ENCODE measurements at places on chromosomes 1 and 21.
A peak's percentile ranks its signal among the peaks of the same experiment; 100 is the strongest.

- DNase-seq: peak; percentile 97
These were observed 203.0 kb downstream of the TOMM20 start for GRCh38 chr1:234925440-234926263.

DNA sequence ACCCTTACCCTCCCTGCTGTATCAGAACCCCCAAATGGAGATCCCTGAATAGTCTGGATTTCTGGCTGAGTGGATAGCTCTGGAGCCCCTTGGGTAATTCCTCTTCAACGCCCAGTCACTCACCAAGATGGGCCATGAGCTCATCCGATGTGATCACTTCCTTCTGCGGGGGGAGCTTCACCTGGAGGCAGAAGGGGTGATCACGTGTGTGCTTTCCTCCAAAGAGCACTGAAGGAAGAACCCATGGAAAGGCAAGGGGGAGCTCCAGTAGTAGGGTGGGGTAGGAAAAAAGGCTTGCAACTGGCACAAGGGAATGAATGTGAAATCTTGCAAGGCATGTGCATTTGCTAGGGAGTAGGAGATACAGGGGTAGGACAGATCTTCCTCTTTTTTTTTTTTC lies 5.1 kb downstream of the MINDY1 start:
- DNase-seq: no peak

DNA sequence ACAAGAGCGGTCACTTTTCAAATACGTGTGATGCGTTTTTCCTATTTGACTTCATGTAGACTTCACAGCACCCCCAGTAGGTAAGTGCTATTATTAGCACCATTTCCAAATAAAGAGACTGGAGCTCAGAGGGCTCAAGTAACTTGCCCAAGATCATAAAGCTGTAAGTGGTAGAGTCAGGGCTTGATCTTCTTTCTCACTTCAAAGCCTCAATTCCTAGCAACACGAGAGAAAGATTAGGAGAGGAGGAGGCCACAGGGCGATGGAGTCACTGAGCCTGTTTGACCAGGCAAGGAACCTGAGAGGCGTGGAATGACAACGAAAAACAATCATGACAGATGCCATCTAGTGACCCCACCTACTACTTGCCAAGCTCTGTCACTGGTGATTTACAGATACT lies 181.0 kb downstream of the FOXD2 start:
- DNase-seq: no peak

- DNase-seq: peak; percentile 72
These were observed 890 bp downstream of the GJC2 start for GRCh38 chr1:228150461-228151179.

GRCh38 chr1:71785450-71785849 lies 496.9 kb downstream of the NEGR1 start:
- no peak for DNase-seq

DNA sequence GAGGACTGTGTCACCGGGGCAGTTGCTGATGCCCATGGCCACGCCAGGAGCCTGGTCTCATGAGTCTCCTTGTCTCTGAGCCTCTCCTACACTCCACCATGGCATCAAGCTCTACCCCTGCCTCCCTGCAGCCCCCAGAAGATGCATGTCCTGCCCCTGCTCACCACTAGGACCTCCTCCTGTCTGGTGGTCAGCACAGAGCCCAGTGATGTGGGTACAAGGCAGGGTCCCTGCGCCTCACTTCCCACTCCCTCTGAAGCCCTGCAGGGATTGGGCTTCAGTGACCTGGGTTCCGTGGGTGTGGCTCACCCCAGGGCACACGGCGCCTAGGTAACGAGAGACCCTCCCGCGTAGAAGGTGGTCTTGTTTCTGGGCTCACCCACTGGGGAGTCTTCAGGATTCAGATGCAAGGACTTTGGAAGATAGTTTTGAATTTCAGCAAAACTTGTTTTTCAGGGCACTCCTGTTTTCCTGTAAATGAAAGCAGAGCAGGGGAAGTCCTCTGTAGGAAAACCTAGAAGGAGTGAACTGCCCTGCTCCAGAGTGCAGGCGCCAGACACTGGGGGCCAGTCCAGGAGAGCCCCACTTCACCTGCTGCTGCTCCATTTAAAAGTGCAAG lies 2.8 kb downstream of the COL18A1 start:
- no peak for DNase-seq

DNA sequence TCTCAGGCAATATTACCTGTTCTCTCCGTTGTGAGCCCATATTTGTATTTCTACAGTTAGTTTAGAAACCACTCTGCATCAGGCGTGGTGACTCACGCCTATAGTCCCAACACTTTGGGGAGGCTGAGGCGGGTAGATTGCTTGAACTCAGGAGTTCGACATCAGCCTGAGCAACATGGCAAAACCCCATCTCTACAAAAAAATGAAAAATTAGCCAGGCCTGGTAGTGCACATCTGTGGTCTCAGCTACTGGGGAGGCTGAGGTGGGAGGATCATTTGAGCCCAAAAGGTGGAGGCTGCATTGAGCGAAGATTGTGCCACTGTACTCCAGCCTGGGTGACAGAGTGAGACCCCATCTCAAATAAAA lies 19.7 kb upstream of the ID3 start:
- DNase-seq: no peak

DNA sequence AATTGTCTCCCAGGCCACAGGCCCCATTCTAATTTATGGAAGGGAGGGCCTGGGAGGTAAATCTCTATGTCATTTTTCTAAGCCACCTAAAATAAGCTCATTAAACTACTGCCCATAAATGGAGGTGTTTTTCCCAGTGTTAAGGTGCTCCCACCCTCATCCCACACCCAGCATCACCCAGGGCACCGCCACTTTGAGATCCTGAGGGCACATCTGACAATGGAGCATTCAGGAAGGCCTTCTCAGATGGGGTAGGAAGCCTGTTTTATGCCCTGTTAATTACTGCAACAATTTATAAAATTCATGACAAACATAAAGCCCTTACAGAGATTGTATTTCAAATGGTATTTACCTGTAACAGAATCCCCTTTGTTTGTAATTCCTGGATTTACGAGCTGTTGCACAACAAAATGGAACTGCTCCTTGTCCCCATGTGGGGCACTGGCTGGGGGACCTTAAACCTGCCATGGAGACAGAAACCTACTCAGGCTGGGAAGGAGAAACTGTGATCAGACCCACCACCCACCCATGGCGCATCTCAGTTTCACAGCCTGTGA lies 319.5 kb upstream of the USP24 start:
- no peak for DNase-seq

DNA sequence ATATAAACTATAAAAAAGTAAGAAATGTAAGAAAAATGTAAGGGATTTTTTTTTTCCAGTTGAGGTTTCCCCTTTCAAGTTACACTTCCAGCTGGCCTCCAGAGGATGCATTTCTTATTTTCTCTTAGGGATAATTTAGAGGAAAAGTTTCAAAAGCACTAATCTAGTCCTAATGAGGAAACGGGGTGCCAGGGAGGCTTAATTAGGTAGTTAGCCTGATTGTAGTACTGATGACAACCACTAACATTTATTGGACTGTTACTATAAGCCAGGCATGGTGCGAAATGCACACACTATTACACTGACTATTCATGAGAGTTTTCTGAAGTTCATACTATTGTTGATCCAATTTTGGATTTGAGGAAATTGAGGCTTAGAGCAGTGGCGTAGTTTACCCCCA lies 290.8 kb upstream of the FMN2 start:
- DNase-seq: no peak

- peak; percentile 25 for DNase-seq
These were observed 30.1 kb downstream of the ATF3 start for GRCh38 chr1:212638492-212639151.

DNA sequence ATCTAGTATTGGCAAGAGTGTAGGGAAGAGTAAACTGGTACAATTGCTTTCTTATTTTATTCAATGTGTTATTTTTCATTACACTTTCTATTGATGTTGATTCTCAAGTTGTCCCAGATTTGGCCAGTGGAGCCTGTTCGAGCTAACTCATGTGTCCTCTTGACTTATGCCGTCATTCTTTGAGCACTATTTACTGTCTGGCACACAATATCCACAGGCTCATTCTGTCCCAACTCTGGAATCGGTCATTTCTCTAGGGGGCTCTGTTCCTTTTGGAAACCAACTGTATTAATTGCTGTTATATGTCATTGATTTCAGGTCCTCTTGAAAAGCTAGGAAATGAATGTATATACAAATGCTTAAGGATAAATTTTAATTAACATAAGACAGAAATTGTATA lies 22.4 kb upstream of the SFPQ start:
- DNase-seq: no peak

- no peak for DNase-seq
These were observed 304.4 kb downstream of the NFIA start for GRCh38 chr1:61386770-61387169.

GRCh38 chr1:178651742-178652141 lies 73.3 kb upstream of the RALGPS2 start:
- peak; percentile 51 for DNase-seq

DNA sequence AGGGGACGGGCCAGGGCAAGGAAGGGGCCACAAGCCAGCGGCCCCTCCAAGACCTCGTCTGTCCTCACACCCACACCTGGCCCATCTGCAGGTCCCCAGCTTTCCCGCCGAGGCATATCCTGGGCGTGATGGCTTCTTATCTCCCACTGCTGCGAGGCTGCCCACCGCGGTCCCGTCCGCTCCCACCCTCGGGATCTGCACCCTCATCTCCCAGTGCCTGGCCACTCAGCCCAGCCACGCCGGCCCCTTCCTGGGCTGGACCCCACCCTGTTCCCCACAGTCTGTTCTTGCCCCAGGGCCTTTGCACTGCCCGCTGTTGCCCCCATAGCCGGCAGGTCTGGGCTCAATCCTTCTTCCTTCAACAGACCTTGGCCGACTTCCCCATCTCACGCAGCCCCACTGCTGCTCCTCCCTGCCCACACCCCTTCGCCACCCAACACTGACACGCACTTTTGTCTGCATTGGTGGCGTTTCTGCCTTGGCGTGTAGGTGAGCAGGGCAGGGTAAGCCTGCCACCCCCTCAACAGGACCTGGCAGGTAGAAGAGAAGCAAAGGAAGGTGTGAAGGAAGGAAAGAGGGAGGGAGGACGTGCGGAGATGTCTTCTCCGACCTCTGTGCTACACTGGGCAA lies 4.4 kb upstream of the TTC34 start:
- DNase-seq: no peak

GRCh38 chr1:2459757-2460156 lies 16.3 kb upstream of the PLCH2 start:
- DNase-seq: peak; percentile 73

- peak; percentile 96 for DNase-seq
These were observed at the start of gene SIPA1L2 for GRCh38 chr1:232630047-232630893. Gene SIPA1L2, minus strand, starts transcription at chr1:232630133. Its CDS starts 114,794 bp downstream, at chr1:232515339.

GRCh38 chr1:219771080-219771479 lies 157.3 kb downstream of the SLC30A10 start:
- DNase-seq: peak; percentile 98

GRCh38 chr1:86774305-86775295 lies 70.2 kb downstream of the SH3GLB1 start:
- DNase-seq: peak; percentile 94

DNA sequence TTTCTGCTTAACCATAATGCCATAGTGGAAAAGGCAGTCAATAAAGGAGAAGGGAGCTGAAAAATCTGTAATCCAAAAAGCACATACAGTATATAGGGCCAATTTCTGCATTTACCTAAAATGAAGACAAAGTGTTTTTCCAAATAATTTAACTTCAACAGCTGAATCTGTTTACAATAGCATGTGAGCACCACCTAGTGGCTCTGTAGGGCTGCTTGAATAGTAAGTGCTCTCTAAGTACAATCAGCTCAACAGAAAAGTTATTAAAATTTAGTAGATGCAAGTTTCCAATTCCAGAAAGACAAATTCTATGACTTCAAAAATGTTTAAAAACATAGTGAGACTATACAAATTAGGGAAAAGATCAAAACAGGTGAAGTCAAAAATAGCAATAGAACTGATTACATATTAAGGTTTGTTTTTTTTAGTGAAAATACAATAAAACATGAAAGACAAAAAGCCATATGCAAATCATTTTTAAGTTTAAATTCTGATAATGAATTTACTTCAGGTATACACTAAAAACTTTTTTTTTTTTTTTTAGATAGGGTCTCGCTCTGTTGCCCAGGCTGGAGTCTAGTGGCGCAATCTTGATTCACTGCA lies 220.0 kb downstream of the SETD4 start:
- peak; percentile 70 for DNase-seq

- no peak for DNase-seq
These were observed 341.5 kb upstream of the CHRM3 start for GRCh38 chr1:239044829-239045228.

GRCh38 chr1:82731216-82731615 lies 930.5 kb downstream of the ADGRL2 start:
- no peak for DNase-seq

DNA sequence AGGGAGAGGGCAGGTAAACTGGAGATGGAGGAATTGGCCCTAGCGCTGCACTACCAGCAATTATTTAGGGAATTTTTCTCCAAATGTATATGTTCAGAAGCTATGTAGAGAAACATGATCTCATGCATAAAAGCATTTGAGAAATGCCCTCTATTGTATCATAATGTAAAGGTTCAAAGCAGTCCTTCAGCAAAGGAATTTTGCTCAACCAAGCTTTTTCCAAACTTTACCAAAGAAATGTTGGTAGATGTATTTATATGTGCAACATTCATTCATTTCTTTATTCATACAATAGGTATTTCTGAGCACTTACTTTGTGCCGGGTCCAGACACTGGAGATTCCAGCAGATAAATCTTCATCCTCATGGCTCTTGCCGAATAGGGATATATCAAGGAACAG lies 64.4 kb downstream of the XCL1 start:
- DNase-seq: no peak

GRCh38 chr1:7587773-7588456 lies 183.2 kb upstream of the VAMP3 start:
- no peak for DNase-seq

- no peak for DNase-seq
These were observed 24.6 kb upstream of the TRABD2B start for GRCh38 chr1:48021792-48022191.

DNA sequence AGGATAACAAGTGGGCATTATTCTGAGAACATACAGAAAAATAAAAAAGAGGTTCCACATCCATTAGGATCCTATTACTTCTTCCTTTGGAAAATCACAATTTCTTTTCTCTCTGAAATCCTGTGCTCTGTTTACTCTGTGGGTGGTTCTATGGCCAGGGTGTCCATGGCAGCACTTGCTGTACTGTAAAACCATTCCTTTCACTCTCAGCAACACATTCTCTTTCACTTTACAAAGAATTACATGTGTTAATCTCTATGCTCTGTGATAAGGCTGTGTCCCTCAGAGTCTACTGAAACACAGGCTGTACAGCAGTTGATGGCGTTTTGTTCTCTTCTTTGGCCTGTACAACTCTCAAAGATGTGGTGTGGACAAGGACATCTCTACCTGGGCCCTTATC lies 524.1 kb downstream of the PTBP2 start:
- no peak for DNase-seq

GRCh38 chr21:31213787-31214186 lies 130.3 kb downstream of the TIAM1 start:
- DNase-seq: no peak

DNA sequence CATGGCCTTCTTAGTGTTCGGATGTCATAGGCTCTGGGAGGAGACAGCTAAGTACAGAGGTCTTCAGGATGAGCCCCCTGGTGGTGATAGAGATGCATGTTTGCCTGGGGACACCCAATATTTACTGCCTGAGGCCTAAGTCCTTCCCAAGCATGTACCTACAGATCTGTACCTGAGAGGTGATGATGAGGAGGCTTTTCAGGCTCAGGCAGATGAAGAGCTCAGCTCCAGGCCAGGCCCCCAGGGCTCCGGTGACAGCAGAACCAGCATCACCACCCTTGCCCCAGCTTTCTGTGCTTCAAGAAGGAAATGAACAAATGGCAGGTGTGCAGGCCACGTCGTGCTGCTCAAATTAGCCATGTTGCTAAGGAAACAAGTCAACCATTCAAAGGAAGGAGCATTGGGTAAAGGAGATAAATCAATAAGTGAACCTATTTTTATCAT lies 21.1 kb downstream of the CACNA1E start:
- no peak for DNase-seq

GRCh38 chr1:245121523-245121922 lies 33.3 kb upstream of the KIF26B start:
- DNase-seq: no peak

Measured in foreskin fibroblast (primary cell).